Transverse colon (tissue), 4 donors: ENCODE measurements at places on chromosomes 11 and 22.

GRCh38 chr11:78567209-78567608 is 7.5 kb downstream of the NARS2 start:
- no peak for DNase-seq

DNA sequence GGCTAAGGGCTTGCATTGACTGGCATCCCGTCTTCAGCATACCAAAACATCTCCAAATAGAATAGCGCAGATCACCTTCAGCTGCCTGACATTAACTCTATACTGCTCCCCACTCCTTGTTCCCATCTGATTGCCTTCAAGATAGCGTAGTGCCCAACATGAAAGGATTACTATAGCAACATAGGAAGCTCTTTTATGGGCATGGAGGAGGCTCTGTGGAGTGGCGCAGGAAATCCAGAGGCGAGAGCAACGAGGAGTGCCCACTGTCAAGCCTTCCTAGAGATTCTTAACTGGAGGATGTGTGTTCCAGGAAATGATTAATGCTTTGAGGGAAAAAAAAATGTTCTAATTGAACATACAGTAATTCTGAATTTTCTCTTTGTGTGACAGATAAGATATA is 213.3 kb downstream of the CADM1 start:
- DNase-seq, result no peak

- DNase-seq, result no peak
These were observed 79.3 kb upstream of the CRTAM start for GRCh38 chr11:122758974-122759373.

DNA sequence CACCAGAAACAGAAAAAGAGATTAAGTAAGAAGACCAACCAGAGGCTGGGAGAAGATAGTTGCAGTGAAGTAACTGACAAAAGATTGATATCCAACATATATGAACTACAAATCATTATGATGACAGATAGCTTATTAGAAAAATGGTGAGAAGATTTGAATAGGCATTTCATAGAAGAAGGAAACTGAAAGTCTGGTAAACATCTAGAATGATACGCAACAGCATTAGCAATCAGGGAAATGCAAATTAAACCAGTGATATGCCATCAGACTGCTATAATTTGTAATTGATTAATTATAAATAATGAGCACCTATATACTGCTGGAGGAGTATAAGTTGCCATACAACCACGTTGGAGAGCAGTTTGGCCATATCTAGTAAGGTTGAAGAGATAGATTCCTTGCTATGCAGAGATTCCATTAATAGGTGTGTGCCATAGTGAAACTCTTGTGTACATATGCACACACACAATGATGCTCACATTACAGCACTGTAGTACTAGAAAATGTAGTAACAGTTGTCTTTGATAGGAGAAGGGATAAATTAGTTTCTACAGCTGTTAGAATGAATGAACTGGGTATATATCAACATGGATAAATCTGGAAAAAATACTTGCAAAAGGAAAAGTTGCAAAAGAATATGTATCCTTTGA is 20.5 kb downstream of the RNF169 start:
- DNase-seq, result no peak

DNA sequence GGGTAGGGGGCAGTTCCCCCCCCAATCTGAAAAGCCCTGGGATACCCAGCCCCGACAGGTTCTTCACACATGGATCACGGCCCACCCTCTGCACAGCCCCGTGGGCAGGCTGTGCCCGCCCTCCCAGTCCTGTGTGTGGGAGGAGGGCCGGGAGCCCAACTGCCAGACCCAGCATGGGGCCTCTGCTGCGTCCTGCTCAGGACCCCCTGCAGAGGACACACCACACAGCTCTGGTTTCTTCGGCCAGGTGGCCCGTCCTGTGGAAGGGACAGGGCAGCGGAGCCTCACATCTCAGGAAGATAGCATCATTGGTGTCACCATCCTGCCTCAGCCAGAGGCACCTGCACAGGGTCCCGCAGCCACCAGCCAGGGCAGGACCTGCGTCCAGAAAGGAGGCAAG is 396.0 kb downstream of the TBC1D22A start:
- no peak for DNase-seq

- DNase-seq, result no peak
These were observed 44.8 kb downstream of the FAM83F start for GRCh38 chr22:40039482-40040115.

GRCh38 chr11:131025421-131026125 is 109.3 kb upstream of the SNX19 start:
- DNase-seq, result no peak

- DNase-seq, result no peak
These were observed 73.1 kb downstream of the FAM168A start for GRCh38 chr11:73524774-73525173.

- peak; percentile 11 for DNase-seq
These were observed 6.9 kb upstream of the MUC5AC start for GRCh38 chr11:1150769-1151365.

GRCh38 chr11:128232588-128232987 is 354.8 kb downstream of the ETS1 start:
- no peak for DNase-seq

GRCh38 chr11:120974965-120975364 is 48.9 kb upstream of the TBCEL start:
- no peak for DNase-seq

- DNase-seq, result no peak
These were observed 23.6 kb upstream of the FJX1 start for GRCh38 chr11:35594680-35595079.

DNA sequence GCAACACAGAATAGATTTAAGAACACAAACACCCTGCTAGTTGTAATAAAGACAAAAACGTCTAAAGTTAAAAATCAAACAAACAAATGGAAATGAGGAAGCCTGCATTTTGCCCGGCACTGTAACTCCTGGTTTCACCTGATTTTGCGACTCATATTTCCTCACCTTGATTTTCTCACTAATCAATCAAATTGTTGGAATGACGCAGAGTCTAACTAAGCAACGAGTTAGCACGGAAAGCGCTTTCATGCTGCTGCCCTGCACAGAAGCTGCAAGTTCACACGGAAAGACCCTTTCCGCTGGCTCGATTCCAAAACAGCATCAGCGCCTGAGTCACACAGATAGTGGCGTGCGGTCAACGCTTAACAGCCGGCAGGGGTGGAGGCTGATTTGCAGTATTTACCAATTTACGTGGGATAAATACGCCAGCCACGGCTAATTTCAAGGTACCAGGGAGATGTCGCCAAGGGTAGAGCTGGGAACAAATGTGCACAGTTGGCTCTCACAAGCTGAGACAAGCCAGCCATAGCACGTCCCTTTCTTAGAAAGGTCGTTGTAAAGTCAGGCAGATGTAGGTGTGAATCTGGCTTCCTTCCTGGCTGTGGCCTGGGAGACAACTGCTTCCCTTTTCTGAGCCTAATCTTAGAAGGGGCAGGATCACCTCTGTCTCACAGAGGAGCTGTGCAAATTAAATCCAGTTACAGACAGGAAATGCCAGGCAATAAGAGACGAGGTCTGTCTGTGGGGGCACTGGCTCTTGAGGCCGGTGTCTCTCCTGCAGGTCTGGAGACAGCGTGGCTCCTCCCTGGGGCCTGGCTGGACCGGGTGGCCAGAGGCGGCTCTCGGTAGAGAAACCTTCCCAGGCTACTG is 76.9 kb upstream of the TTLL12 start:
- peak; percentile 69 for DNase-seq

DNA sequence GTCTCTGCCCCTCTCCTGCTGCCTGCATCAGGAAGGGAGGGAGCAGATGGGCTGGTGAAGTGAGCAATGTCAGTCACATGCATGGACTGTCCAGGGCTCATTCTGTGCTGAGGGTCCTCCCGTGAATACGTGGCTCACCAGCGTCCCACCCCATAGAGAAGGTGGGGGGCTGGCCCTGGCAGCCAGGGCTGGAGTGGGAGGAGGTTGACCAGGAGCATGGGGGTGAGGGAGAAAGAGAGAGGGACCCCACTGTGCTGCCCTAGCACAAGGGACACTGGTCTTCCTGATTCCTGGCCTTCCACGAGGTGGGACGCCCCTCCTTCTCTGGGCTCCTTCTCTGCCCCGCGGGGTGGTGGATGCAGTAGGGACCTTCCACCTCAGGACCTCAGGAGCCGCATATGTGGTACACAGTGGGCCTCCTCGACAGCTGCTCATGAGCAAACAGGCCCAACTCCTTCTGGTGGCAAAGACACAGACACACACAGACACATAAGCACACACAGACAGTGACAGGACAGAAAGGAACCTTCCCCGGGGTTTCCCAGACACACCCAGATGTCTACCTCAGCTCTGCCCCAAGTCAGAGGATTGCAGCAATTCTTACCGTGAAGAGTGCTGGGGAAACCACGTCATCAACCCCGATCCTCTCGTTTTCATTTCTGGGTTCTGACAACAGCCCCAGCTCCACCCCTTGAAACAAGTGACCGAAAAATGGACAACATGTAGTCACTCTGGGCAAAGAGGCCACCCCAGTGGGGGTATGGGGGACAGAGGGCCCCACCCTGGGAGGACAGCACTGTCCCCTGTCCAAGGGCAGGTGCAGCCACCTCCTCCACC is 3.6 kb upstream of the APOBEC3A start:
- peak; percentile 75 for DNase-seq

DNA sequence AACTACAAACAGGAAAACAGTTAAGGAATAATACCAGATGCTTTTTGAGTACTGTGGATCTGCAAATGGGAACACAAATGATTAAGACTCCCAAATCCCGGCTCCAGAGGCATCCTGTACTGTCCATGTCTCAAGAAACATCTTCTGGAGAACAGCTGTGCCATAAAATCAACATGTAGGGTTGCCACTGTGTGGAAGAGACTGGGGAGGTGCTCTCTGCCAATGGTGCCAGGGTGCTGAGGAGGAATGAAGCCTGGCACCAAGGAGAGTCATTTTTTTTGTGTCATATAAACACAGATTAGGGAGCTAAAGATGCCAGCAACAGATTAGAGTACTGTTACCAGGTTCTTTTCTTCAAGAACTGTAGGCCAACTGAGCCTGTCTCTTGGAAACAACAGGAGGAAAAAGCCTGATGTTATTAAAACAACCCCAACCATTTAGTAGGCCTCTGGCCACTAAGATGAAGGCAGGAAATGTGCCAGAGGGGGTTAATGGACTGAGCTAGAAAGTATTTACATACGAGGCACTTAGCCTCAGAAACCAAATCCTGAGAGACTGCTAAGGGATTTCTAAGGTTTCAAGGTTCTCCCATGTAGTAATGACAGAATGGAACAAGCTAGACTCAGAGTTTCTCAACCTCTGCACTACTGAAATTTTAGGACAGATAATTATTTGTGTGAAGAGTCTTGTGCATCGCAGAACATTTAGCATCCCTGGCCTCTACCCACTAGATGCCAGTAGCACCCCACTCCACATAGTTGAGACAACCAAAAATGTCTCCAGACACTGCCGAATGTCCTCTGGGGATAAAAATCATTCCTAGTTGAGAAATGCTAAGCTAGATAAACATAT is 54.6 kb upstream of the CHRM4 start:
- no peak for DNase-seq

DNA sequence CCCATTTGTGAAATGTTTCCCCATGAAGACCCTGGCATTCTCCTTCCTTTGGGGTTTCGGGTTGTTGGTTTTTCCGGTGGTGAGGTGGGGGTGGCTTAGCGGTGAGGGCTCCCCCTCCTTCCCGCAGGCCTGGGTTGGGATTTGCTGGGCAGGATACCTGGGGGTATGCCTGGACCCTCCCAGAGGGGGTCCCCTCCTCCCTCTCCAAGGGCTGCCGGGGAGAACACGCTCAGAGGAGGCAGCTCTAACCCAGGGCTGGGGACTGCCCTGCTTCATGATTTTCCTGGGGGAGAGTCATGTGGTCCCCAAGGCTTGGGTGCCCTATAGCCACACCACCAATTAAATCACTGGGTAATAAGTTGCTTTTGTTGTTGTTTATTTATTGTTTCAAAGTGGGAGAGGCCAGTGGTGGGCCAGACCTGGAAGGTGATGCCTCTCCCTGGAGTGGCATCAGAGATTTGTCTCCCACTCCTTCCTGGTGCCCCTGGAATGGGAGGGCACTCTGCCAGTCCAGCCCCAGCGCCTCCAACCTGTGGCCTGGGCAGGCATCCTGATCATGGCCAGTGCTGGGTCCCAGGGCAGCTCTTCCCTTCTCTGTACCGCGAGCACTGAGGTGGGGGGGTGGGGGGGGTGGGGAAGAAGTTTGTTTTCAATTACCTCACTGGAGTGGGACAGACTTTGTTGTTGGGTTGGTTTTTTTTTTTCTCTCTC is 1.3 kb upstream of the CLCF1 start:
- no peak for DNase-seq

GRCh38 chr11:2213384-2213842 is 41.8 kb upstream of the TH start:
- no peak for DNase-seq

GRCh38 chr11:91156041-91156440 is 933.2 kb upstream of the CHORDC1 start:
- DNase-seq, result no peak

GRCh38 chr22:28887725-28888459 is 4.5 kb downstream of the ZNRF3 start:
- DNase-seq, result no peak

DNA sequence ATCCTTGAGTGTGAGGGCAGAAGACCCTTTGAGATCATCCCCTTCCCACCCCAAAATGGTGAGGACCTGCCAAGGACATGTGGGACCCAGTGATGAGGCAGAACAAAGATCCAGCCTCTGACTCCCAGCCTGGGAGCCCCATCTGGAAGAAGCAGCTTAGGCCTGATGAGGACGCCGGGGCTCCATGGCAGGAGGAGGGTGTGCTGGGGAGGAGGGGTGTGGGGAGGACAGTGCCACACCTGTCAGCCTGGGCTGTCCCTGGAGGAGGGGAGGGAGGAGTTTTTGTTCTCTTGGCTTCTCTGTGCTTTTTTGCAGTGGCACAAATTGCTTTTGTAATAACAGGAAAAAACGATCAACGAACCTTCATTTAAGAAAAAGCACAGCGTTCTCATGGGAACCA is 44.4 kb upstream of the DAGLA start:
- no peak for DNase-seq

- DNase-seq, result no peak
These were observed 45.4 kb upstream of the MYOD1 start for GRCh38 chr11:17673951-17674350.

DNA sequence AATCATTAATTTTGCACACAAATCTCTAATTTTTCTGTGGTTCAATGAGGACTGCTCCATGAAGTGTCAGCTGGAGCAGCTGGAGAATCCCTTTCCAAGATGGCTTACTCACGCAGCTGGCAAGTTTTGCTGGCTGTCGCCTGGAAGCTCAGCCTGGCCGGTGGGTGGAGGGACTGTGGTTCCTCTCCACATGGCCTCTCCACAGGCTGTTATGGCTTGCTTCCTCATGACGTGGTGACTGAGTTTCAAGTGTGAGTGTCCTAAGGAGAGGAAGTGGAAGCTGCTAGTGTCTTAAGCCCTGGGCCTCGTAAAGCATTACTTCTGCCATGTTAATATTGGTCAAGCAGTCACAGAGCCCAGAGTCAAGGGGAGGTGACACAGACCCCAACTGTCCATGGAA is 14.0 kb upstream of the NRIP3 start:
- DNase-seq, result peak; percentile 39

- no peak for DNase-seq
These were observed 483.3 kb upstream of the ARHGAP42 start for GRCh38 chr11:100203789-100204188.

- DNase-seq, result no peak
These were observed 29.9 kb downstream of the MED17 start for GRCh38 chr11:93813974-93814373.
